Muscle of back (tissue), 13 donors: ENCODE measurements at places on chromosomes 5 and 9. TPM values are rescaled to one million over a fixed set of nuclear protein-coding genes. Genes with fewer than 3 reads are reported as not detected.

GRCh38 chr9:99851500-99851822, 29.8 kb downstream of the NR4A3 start:
- no peak for DNase-seq

- DNase-seq, result no peak
Observed at GRCh38 chr5:138610415-138610917, 35.3 kb upstream of the HSPA9 start.

DNA sequence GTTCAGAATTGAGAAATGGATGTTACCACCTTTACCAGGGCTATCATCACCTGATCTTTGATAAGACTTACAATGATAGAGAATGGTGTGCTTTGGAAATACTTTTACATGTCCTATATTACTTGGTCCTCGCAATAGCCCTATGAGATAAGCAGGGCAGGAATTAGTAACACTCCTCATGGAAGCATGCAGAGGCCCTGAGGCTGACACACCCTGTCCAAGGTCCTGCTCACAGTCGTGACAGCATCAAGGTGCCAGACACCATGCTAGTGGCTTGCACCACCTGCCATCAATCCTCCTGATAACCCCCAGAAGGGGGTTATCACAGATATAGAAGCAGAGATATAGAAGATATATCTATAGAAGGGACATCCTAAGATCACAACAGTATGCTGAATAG, 216.8 kb upstream of the TBC1D2 start:
- DNase-seq, result no peak

DNA sequence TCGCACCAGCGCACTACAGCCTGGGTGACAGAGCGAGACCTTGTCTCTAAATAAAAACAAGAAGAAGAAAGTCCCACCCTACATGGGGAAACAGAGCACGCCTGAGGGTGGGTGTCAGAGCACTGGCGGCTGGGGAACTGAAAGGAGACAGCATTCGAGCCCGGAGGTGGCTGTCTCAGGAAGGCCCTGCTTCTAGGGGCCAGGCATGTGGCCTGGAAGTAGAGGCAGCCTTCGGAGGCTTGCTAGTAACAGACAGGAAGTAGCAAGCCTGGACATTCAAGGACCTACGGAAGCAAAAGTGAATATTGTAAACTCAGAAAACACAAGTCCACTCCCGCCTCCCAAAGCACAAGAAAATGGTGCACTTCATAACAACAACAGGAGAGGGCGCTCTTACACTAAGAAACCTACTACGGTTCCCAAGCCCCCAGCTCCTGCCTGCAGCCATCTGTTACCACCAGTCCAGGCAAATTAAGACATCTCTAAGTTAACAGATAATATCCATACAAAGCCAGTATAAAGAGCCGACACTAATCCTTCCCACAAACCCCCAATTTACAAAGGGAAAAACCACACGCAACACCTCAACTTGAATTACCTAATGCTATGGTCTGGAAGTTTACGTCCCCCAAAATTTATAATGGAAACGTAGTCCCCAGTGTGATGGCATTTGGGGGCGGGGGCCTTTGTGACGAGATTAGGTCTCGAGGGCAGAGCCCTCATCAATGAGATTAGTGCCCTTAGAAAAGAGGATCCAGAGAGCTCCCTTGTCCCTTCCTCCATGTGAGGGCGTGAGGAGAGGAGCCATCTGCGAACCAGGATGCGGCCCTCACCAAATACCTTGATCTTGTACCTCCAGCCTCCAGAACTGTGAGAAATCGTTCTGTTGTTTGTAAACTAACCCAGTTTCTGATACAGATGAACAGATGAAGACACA, 7.7 kb downstream of the RASGEF1C start:
- DNase-seq, result no peak

The IFNB1 gene
- polyA plus RNA-seq, result not detected

The OLFM1 gene
- 3.0 TPM for polyA plus RNA-seq
